ENCODE measurements at places on chromosomes 5 and 9. TPM values are rescaled to one million over a fixed set of nuclear protein-coding genes. Genes with fewer than 3 reads are reported as not detected.

Gene PRR7
- total RNA-seq, result 11.9 TPM

Gene TMOD1
- total RNA-seq, result 42.6 TPM

Gene LIX1
- total RNA-seq, result 5.9 TPM

Gene LTC4S
- total RNA-seq, result 6.9 TPM

Gene CBY3
- total RNA-seq, result not detected

Gene RAD50
- 64.2 TPM for total RNA-seq

Gene F2RL1
- total RNA-seq, result 0.94 TPM

Gene CFAP157
- total RNA-seq, result 0.94 TPM

Gene DIAPH1
- total RNA-seq, result 39.8 TPM

Gene NFIL3
- 28.5 TPM for total RNA-seq

Gene QRFP
- total RNA-seq, result not detected

Gene FEM1C
- 59.2 TPM for total RNA-seq

Gene SLC22A5
- 13.5 TPM for total RNA-seq

Gene CMBL
- total RNA-seq, result 3.4 TPM

Gene FOXD4L4
- total RNA-seq, result 1.6 TPM

Gene FOXI1
- total RNA-seq, result not detected

Gene CD180
- 0.31 TPM for total RNA-seq

Gene IFNB1
- total RNA-seq, result not detected

Gene ANKRD31
- 0.94 TPM for total RNA-seq

Gene CDKN2B
- total RNA-seq, result 0.31 TPM

Gene GRM6
- 0.63 TPM for total RNA-seq

Gene SHISAL2B
- not detected for total RNA-seq

Gene EIF4EBP3
- total RNA-seq, result not detected

Gene WWC1
- total RNA-seq, result 77.0 TPM

Gene SEMA6A
- 71.4 TPM for total RNA-seq

Gene MYOT
- total RNA-seq, result not detected

Gene IFNA7
- not detected for total RNA-seq

Gene NRG2
- total RNA-seq, result 8.1 TPM

Gene IFNA13
- total RNA-seq, result not detected

Gene PLCXD3
- 9.1 TPM for total RNA-seq

Gene CHSY3
- total RNA-seq, result 26.6 TPM

Gene PDE6A
- not detected for total RNA-seq

Gene GABRA6
- total RNA-seq, result not detected

Gene OR1K1
- not detected for total RNA-seq

Gene SHOC1
- total RNA-seq, result not detected

Data from parietal lobe (tissue), 2 donors.